ENCODE measurements at places on chromosomes 16 and 17. TPM values are rescaled to one million over a fixed set of nuclear protein-coding genes. Genes with fewer than 3 reads are reported as not detected.

GRCh38 chr17:81354954-81355347 is 40.3 kb upstream of the BAHCC1 start:
- DNase-seq: no peak

- DNase-seq: no peak
Observed at GRCh38 chr16:69037373-69038160, 67.9 kb upstream of the HAS3 start.

DNA sequence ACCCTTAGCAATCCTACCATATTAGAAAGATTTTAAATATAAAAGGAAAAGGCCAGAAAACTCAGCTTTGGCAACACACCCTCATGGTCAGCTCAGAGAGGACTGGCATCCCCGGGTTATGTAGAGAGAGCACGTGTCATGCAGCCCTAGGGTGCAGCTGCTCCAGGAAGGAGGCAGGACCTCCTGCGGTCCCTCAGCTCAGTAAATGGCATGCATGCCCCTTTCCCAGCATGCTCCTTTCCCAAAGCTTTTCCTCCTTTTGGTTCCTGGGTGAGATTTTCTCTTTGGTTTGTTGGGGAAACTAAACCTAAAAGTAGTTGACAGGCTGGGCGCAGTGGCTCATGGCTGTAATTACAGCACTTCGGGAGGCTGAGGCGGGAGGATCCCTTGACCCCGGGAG is 3.9 kb downstream of the GAN start:
- no peak for DNase-seq

- no peak for DNase-seq
Observed at GRCh38 chr16:14958970-14959369, 15.9 kb upstream of the PDXDC1 start.

DNA sequence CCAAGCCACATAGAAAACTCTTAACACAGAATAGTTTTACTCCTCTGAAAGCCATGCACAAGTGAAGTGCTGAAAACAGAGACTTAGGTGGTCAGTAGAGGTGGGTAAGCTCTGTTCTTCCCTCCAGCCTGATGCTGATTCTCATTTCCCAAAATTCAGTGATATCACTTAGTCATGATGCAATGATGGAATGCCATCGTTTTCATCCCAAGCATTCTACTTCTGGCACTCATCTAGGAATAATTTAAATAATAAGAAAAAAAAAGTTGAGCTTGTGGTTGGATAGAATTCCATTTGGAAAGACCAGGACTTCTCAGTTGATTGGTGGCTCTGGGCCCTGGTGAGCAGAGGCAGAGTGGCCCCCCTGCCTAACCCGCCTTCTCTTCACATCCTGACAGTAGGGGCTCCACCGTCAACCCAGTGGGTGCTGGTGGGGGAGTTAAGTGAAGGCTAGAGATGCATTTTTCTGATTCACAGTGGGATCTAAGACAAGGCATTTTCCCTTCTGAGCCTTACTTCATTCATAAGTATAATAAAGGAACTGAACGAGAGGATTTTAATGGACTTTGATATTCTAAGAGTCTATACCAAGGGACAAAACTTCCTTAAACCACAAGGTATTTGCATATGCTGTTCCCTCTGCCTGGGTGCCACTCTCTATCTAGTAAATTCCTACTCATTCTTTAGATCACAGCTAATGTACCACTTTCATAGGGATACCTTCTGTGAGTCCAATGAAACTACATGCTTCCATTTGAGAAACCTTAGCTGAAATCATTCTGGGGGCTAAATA is 310.3 kb upstream of the DYNLRB2 start:
- DNase-seq: no peak

GRCh38 chr17:2685696-2686095 is 25.9 kb downstream of the CLUH start:
- no peak for DNase-seq

- DNase-seq: peak; percentile 72
Observed at GRCh38 chr16:66858740-66859396, 14.7 kb downstream of the CA7 start.

DNA sequence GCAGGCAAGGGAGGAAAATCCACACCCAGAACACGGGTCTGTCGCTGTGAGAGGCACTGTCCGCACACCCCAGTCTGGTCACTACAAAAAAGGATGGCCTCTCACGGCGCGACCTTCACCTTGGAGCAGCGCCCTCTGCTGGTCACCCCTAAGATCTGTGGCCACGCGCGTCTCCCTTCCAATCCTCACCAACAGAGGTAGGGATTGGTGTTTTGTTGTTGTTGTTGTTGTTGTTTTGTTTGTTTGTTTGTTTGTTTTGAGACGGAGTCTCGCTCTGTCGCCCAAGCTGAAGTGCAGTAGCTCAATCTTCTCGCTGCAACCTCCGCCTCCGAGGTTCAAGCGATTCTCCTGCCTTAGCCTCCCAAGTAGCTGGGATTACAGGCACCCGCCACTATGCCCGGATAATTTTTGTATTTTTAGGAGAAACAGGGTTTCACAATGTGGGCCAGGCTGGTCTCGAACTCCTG is 15.0 kb upstream of the C17orf58 start:
- peak; percentile 26 for DNase-seq

DNA sequence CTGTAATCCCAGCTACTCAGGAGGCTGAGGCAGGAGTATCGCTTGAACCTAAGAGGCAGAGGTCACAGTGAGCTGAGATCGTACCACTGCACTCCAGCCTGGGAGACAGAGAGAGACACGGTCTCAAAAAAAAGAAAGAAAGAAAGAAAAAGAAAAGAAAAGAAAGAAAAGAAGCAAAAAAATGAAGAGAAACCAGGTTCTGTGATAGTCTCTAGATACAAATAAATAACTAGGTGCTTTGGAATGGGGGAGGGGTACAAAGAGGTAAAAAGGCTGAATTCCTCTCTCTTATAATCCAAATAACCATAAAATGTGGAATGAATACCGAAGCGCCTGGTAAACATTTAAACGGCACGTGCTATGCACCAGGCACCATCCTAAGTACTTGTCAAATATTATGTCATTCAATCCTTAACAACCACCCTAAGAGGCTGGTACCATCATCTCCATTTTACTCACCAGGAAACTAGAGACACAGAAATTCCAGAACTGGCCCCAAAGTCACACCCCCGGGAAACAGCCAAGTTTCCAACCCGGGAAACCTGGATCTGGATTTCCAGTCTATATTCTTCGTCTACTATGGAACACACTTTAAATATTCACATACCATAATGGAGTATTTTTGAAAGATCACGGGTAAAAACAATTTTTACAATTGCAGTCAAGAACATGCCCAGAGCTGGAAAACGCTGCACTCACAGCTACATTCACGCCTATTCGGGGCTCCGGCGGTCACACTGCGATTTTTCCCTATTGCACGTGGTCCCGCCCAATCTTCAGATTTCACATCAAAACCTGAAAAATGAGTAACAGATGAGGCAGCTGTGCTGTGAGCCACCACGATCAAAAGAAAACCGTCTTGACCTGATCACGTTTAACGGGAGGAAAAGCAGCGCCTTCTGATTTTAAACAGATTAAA is 10.5 kb downstream of the NXN start:
- no peak for DNase-seq

GRCh38 chr16:57613514-57613913 is 14.9 kb upstream of the ADGRG1 start:
- DNase-seq: no peak

- no peak for DNase-seq
Observed at GRCh38 chr16:88378836-88379693, 3.7 kb upstream of the ZNF469 start.

GRCh38 chr17:38653679-38654078 is 21.1 kb downstream of the EPOP start:
- no peak for DNase-seq

- DNase-seq: no peak
Observed at GRCh38 chr17:33179151-33179550, 113.9 kb downstream of the ASIC2 start.

GRCh38 chr17:15782866-15783265 is 50.8 kb downstream of the TBC1D26 start:
- DNase-seq: peak; percentile 36

- DNase-seq: peak; percentile 44
Observed at GRCh38 chr16:68444056-68444657, 4.2 kb downstream of the SMPD3 start.

- peak; percentile 35 for DNase-seq
Observed at GRCh38 chr16:67718668-67719047, 458 bp downstream of the GFOD2 start.

DNA sequence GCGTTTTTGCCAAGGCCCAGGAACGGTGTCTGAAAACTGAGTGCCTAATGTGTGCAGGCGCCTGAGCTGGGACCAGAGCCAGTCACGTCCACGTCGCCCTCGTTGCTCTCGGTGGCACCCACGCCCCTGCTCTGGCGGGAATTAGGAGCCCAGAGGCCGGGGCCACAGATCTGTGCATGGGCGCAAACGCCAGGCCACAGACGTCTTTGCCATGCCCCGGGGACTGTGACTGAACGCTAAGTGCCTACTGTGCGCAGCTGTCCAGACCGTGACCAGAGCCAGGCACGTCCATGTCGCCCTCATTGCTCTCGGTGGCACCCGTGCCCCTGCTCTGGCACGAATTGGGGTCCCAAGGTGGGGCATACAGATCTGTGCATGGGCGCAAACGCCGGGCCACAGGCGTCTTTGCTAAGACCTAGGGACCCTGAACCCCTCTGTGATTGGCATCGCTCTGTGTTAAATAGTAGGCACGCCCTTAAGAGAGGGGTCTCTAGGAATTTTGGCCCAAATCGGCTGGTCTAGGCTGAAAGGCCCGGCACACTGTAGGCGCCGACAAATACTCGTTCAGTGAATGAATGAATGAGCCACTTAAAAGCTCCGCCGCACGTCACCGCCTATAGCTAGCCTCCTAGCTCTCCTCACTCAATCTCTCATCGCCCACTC is 827 bp upstream of the UBALD1 start:
- no peak for DNase-seq

DNA sequence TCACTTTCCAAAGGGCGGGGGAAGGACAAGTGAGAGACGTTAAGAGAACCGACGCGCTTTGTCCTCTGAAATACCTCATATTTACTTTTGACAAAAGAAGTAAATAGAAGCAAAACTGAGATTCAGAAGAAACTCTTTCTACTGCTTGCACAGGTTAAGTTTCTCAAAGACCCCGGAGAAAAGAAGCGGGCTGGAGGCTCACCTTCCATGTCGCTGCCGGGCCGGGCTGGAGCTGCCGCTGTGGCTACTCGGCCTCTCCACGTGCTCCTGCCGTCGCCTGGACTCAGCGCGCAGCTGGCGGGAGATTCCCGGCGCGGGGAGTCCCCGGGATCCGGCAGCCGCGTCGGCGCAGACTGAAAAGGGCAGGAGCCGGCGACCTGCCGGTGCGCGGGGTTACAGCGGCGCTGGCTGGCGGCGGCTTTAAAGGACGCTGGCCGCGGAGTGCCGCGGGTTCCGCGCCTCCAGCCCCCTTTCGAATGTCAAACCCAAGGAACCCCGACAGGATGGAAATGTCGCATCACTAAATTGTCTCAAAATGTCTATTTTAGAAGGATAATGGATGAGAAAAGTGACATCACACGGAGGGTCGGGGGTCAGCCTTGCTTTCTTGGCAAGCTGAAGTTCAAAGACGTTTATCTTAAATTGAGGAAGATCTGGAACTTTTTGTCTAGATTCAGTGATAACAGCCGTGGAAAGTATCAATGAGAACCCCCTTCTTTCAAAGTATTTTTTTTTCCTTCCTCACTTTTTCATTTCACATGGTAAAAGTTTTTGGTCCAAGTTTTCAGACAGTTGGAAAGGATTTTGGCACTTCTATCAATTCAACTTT is at the start of gene IKZF3:
Gene IKZF3 (minus strand): TSS at position 395 of the 829 bp plus-strand sequence. CDS start 186 bp downstream, at position 209.
- DNase-seq: peak; percentile 35

DNA sequence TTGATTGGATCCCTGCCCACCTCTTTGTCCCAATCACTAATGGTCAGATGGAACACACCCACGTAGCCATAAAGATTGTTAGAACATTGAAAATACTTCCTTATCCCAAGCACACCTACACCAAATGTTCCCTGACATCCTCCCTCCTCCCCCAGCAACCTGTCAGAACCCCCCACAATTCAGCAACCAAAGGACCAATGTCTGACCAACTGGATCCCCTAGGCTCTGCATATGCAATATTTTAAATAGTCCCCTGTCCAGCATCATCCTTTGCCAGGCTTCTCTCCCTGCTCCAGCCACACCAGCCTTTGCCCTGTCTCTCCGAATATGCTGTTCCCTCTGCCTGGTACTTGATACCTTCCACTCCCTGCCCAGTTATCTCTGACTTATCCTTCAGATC is 54.9 kb upstream of the CES5A start:
- no peak for DNase-seq

- DNase-seq: no peak
Observed at GRCh38 chr16:89013692-89014402, 36.8 kb upstream of the CBFA2T3 start.

DNA sequence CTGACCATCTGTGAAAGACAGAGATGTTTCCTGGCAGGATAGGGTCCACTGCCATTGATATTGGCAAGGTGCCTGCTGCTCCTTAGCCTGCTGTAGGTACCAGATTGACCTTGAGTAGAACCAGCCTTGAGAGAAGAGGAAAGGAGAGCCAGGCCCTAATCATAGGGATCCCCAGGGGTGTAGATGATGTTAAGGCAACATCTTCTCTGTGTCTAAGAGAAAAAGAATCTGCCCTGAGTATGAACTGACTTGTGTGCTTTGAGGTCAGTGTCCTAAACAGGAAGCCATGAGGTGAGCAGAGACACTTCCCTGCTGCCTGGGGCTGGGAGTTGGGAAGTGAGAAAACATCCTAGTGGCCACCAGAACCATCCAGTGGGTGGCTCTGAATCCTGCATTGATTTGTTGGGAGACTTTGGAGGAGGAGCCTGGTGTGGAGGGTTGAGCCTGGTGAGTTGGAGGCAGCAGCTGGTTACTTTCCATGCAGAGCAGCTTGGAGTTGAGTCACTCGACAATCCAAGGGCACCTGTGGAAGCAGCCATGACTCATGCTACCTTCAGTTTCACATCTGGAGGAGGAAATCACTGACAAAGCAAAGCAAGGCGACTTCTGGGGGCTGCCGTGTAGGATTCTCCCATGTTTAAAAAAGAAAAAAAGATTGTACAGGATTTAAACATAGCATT is 47.8 kb downstream of the BMERB1 start:
- peak; percentile 95 for DNase-seq

- no peak for DNase-seq
Observed at GRCh38 chr17:71482625-71483024, 638.2 kb upstream of the SOX9 start.

- DNase-seq: no peak
Observed at GRCh38 chr16:50802961-50803360, 61.1 kb downstream of the CYLD start.

- DNase-seq: peak; percentile 86
Observed at GRCh38 chr17:31843070-31843745, 15.8 kb downstream of the COPRS start.

GRCh38 chr17:73112246-73112645 is 19.8 kb upstream of the SLC39A11 start:
- no peak for DNase-seq

GRCh38 chr17:83061586-83061985 is 17.8 kb upstream of the METRNL start:
- DNase-seq: no peak

Gene NACA2
- total RNA-seq: not detected

Gene ST6GALNAC2
- 1.7 TPM for total RNA-seq

Gene MLYCD
- 3.4 TPM for total RNA-seq

Gene KRTAP9-4
- not detected for total RNA-seq

Gene IGSF6
- not detected for total RNA-seq

Gene CLEC3A
- total RNA-seq: not detected

Gene CES5A
- not detected for total RNA-seq

Gene DNAJC7
- 103 TPM for total RNA-seq

Gene EFCAB13
- total RNA-seq: 8.3 TPM

Gene SYCE1L
- total RNA-seq: 28.6 TPM

Gene CNP
- total RNA-seq: 84.9 TPM

Gene ASGR1
- total RNA-seq: 14.0 TPM

Gene CHST5
- total RNA-seq: not detected

Gene KRT24
- total RNA-seq: not detected

Gene KREMEN2
- total RNA-seq: not detected
